ENCODE measurements at places on chromosomes 3 and 15.

DNA sequence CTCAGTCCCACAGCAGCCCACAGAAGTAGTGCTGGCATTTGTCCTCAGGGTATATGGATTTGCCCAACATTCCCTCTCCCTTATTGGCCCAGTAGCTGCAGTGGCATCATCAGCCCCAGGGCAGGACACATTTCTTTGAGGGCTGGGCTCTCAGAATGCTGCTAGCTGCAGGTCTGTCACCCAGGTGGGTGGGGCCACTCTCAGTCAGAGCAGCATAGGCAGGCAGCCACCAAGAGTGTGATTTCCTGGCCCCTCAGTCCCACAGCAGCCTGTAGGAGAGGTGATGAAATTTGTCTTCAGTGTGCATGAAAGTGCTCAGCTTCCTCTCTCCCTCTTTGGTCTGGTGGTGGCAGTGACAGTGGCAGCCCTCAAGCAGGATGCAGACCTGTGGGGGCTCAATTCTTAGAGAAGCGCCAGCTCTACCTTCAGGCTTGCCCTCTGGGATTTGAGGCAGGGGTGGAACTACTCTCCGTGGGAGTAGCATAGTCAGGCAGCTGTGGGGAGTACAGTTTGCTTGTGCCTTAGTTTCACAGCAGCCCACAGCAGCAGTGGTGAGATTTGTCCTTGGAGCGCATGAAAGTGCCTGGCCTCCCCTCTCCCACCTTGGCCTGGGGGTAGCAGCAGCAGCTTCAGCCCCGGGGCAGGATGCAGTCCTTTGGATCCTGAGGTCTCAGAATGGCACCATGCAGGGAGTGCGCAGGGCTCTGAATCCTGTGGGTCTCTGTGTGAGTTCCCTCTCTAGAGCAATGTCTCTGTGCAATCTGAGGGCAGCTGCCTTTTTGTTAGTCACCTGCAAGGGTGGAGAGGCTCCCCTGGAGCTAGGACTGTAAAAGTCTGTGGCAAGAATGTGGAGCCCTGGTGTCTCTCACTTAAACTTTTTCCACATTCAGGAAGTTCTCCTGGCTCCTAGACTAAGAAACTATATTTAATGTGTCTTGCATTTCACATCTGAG lies 1229.1 kb downstream of the ROBO2 start:
- DNase-seq: no peak

DNA sequence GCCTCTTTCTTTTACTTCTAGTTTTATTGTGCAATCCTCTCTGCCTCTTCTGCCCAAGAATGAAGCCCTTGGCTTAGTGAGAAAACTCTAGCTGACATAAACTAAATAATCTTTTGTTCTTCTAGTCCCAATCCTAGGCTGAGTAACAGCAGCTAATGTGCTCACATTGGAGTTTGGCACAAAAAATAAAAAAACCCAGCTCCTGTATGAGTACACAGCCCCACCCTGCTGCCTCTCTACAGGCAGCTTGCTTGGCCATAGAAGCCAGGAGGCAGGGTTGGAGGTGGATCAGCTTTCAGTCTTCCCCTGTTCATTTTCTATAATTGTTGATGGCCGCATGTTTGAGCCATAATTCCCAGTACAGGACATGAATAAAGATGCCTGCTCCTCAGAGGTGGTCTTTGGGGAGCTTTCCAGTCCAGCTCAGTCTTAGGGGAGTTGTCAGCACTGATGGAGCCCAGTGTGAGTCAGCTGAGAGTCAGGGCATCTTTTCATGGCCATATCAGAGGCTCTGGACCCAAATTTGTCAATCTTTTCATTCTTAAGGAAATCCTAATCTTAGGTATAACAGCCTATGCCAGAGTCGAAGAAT lies 46.7 kb downstream of the RTP1 start:
- DNase-seq: no peak

- no peak for DNase-seq
These were observed 593 bp downstream of the TMOD2 start for GRCh38 chr15:51751697-51752683.

GRCh38 chr3:134840459-134840858 lies 45.4 kb downstream of the EPHB1 start:
- no peak for DNase-seq

GRCh38 chr3:78999139-78999538 lies 768.7 kb downstream of the ROBO1 start:
- no peak for DNase-seq

- DNase-seq: no peak
These were observed 2.9 kb upstream of the FYTTD1 start for GRCh38 chr3:197746801-197747237.
